Activated CD4-positive, alpha-beta memory T cell treated with anti-CD3 and anti-CD28 coated beads, Interleukin-2, amount 10 ng/mL, durations not matched to agents 7 days and 5 days (primary cell): ENCODE measurements at places on chromosomes 2 and 18.

DNA sequence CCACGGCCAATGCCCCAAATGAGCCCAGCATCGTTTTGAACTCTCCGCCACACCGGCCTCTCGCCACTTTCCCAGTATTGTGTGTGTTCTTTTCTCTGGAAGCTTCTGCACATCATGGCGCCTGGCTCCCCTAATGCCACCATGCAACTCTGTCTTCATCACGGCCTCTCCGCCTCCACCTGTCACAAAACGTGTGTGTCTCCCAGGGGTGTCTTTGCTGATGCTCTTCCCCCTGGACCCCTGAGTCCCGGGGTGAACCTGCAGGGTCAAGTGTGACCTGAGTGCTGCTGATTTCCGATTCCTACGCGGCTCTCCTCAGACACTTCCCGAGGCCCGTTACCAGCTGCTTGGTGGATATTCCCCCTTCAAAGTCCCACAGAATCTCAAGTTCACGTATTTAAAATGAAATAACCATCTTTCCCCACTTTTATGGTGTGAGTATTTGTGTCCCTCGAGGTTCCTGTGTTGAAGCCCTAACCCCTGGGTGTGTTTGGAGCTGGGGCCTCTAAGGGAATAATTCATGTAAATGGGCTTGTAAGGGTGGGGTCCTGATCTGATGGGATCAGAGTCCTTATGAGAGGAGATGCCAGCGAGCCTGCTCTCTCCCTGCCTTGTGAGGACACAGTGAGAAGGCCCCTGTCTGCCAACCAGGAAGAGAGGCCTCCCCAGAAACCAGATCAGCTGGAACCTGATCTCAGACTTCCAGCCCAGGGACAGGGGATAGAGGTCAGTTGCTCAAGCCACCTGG, 87.5 kb upstream of the PXDN start:
- no peak overlapping the region for H3K4me3 ChIP-seq
- no peaks in the 10 kb centered on the region for H3K36me3 ChIP-seq
- DNase-seq, result no peak
- H3K27ac ChIP-seq, result no peak overlapping the region
- H3K27me3 ChIP-seq, result no peaks in the 10 kb centered on the region
- H3K4me1 ChIP-seq, result no peaks in the 10 kb centered on the region

DNA sequence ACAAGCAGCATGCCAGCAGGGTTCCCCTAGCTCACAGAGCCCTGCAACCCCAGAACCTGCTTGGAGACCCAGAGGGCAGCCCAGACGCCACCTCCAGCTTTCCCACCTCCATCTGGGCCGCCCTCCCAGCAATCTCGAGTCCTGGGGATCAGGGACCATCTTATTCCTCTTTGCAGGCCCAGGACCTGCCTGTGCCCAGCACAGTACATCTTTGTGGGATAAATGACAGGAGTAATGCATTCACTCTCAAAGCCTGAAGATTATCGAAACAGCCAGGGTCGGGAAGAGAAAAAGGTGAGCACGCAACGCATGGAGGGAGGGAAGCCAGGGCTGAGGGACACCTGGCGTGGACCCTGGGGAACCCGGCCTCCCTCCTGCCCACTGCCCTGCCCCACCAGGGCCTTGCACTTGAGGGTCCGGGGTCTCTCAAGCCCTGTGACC, 144.1 kb downstream of the NDUFA10 start:
- peaks cover 2% of the 10 kb centered on the region for H3K4me1 ChIP-seq
- H3K27ac ChIP-seq, result no peak overlapping the region
- peak; percentile 8 for DNase-seq
- no peak overlapping the region for H3K4me3 ChIP-seq
- peaks cover 12% of the 10 kb centered on the region for H3K27me3 ChIP-seq

DNA sequence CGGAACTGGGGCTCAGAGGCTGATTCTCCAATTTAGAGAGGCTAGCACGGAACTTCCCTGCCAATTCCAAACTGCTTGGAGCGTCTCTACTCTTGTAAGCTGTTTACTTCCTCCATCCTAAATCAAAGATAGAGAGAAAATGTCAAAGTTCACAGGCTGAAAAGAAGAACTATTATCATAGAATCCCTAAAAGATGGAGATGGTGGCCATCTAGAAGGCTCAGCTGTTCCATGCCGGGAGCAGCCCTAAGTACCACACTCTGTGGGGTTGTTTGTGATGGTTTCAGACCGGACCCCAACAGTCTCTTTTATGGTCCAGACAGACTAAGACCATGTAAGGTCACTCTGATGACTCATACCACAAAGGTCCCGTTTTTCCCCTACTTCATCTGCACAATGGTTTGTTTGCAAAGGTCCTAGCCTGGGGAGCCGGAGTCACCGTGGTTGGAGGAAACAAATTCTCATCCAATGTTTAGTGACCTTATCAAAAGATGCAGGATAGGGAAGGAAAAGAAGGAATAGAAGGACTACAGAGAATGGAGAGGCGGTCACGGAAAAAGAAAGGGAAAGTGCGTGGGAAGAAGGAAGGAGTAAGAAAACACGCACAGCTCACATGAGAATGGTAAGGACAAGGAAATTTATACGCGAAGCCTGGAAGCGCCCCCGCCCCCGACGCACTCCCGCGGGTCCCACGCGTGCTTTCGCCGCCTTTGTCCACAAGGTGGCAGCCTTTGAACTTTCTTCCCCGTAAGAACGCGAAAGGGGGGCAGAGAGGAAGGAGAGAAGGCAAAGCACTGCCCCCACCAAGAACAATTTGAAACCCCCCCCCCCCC, 453 bp upstream of the ANTXR1 start:
- peak; percentile 42 for DNase-seq
- peaks cover 15% of the 10 kb centered on the region for H3K4me1 ChIP-seq
- H3K36me3 ChIP-seq, result no peaks in the 10 kb centered on the region
- no peak overlapping the region for H3K27ac ChIP-seq

- H3K27me3 ChIP-seq, result no peaks in the 10 kb centered on the region
- H3K27ac ChIP-seq, result no peak overlapping the region
- DNase-seq, result no peak
- peaks cover 14% of the 10 kb centered on the region for H3K36me3 ChIP-seq
These were observed 32.8 kb downstream of the SRBD1 start for GRCh38 chr2:45578056-45578843.

- H3K4me1 ChIP-seq, result no peaks in the 10 kb centered on the region
- no peak overlapping the region for H3K4me3 ChIP-seq
- no peaks in the 10 kb centered on the region for H3K36me3 ChIP-seq
- no peaks in the 10 kb centered on the region for H3K27me3 ChIP-seq
- no peak overlapping the region for H3K27ac ChIP-seq
- DNase-seq, result no peak
These were observed 174.0 kb upstream of the GULP1 start for GRCh38 chr2:188117706-188118105.

DNA sequence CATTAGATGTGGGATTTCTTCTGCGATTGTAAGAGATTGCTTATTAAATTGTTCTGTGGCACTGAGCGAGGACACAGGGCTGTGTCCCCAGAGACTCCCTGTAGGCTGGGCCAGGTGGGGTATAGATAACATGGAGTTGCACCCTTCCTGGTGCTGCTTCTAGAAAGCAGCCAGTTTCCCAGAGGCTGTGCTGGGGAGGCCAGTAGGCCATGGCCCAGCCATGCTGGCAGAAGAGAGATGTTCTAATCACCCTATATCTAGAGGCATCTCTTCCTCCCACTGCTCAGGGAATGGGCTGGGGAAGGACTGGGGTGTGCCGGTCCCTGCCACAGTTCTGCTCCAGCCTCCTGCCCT, 66.9 kb downstream of the HS1BP3 start:
- H3K27ac ChIP-seq, result no peak overlapping the region
- peaks cover 6% of the 10 kb centered on the region for H3K36me3 ChIP-seq
- peaks cover 5% of the 10 kb centered on the region for H3K27me3 ChIP-seq
- H3K4me3 ChIP-seq, result no peak overlapping the region
